D721Med (cell line): ENCODE measurements at places on chromosomes 13 and 19.

DNA sequence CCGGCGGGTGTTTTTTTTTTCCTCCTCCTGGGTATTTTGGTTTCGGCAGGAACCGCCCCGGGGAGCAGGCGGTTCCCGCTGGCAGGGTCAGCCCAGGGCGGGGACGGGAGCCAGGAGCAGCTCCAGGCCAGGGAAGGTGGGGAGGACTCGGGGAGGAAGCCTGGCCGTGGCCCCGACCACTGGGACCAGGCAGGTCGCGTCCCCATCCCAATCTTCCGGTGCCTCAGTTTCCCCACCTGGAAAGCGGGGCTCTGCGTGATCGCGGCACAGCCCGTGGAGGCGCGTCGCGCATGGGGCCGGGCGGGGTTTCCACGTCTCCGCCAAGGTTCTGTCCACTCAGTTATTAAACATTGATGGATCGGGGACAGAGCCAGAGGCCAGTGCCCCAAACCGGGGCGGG lies 34.8 kb downstream of the IL12RB1 start:
- no peak for DNase-seq

DNA sequence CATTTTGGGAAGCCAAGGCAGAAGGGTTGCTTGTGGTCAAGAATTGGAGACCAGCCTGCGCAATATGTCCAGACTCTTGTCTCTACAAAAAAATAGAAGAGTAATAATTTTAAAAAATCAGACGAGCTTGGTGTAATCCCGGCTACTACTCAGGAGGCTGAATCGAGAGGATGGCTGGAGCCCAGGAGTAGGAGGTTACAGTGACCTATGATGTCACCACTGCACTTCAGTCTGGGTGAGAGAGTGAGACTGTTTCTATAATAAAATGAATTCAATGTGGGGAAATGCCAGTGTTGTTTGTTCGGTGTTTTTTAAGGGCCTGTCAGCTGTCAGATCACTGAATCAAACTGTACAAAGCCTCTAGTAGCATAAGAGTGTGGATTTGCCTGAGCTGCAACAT lies 1.2 kb upstream of the FBXL3 start:
- DNase-seq = no peak

DNA sequence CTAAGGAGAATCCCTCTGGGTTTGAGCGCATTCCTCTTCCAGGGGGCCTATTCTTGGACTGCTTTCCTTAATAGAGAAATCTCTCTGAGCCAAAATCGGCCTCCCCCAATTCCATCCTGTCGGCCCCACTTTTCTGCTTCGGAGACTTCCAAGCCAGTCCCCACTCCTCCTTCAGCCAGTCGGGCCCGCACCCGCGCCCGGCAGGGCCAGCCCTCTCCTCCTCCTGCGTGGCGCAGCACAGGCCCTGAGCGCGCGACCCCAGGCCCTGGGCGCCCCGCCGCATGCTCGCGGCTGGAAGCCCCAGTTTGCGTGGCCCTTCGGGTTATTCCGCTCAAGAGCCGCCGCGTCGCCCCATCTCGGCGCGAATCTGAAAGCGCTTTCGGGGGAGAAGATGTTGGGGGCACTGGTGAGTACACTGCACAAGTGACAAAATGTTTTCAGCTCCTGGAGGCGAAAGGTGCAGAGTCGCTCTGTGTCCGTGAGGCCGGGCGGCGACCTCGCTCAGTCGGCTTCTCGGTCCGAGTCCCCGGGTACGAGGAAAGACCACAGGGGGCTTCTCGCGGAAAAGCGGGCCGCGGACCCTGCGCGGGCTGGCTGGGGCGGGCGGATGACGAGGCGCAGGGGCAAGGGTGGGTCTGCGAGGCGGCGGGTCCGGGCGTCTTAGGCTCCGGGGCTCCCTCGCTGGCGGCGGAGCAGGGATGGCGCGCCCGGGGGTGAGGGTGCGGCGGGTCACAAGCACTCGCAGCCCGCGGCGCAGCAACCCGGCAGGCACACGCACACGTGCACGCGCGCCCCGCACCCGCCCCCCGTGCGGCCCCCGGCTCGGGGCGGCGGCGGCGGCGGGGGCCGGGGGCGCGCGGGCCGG lies at the start of gene IL17D:
Gene IL17D (plus strand): TSS at position 785 of the 865 bp plus-strand sequence. CDS start 303 bp downstream, outside the sequence.
- DNase-seq = no peak

- DNase-seq = no peak
Observed at GRCh38 chr13:46906405-46906804, 9.6 kb upstream of the HTR2A start.

GRCh38 chr13:74920920-74921319 lies 561.0 kb downstream of the TBC1D4 start:
- no peak for DNase-seq

DNA sequence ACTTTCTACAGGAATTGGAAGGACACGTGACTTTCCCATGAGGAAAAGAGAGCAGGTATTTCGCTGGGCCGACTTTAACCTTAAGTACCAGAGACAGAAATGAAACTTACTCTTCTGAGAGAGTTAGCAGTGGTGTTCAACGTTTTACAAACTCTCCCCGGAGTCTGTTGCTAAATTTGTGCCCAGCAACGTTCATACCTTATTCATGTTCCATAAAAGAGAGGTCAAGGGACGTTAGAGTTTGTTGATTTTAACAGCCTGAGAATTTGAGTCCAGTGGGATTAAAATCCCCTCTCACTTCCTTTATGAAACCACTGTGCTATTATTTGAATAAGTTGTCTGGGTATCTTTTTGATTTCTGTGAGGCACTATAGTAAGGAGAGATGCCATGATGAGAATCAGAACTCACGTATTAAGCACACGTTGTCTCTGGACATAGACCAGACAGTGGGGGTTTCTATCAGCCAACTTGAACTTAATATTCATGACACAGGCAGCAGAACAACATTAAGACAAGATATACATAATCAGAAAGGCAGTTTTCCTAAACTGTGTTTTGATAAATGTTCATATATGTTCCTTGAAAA lies 33.4 kb downstream of the SPRY2 start:
- no peak for DNase-seq

GRCh38 chr13:113430378-113431110 lies 22.7 kb downstream of the ADPRHL1 start:
- no peak for DNase-seq

GRCh38 chr19:1222394-1222793 lies 15.4 kb downstream of the CBARP start:
- DNase-seq = no peak

DNA sequence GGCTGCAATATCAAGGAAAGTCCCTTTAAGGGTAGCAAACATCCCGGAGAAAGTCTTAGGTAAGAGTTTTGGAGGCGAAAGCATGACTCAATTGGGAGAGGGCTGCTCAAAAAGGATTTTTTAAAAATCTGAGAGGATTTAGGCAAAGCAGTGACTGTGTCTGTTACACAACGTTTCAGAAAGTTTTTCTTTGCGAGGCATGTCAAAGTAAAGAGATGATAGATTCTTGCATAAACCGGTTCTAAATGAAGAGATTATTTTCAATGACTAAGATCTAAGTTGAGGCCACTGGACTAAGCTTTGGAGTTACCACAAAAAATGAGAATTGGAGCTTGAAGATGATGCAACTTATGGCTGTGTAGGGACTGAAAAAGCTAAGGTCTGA lies 43.7 kb upstream of the ENOX1 start:
- DNase-seq = no peak

DNA sequence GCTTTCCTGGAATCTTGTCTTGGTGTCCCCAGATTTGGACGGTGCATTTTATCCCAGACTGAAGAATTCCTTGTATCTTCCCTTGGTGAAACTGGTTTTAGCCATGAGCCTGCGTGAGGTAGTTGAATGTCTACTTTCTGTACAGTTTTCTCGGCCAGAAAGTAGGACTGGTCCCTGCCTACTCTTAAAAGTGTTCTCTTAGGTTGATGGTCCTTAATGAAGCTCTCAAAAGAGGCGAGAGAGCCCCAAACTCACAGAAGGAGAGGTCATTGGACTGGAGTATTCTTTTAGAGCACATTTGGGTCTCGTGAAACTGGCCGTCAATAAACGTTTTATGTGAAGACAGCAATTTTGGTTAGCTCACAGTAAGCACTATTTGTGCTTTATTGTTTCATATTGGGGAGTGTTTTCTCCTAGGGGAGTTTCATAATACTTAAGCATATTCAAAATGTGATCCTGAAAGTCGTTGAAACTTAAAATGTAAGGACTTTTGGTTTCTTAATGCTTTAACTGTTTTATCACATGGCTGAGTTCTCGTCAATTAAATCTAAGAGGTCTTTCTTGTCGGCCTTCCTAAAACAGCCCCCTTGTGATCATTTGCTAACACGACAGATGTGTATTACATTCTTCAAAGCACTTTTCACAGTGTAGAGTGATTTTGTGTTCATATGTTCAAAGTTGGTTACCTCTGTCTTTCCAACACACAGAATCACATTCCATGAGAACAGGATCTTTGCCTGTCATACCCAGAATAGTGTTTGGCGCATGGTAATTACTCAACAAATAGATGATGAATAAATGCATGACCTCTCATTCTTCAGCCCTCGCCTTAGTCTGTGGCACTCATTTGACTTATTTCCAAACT lies 889 bp downstream of the GTF2F2 start:
- no peak for DNase-seq

DNA sequence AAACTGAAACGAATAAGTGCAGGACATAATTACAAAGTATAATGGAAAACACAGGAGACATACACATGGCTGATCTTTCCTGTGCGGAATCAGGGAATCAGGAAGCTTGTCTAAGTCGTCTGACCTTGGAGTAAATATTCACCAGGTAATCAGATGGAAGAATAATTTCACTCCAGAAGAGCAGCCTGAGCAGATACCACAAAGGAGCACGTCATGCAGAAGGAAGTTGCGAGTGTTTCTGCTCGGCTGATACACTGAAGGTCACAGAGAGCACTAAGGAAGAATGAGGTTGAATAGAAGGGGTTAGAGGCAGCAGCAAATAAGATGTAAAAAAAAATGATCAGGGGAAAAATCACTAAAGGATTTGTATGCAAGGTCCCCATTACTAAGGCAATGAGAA lies 122.3 kb upstream of the GPC6 start:
- no peak for DNase-seq

DNA sequence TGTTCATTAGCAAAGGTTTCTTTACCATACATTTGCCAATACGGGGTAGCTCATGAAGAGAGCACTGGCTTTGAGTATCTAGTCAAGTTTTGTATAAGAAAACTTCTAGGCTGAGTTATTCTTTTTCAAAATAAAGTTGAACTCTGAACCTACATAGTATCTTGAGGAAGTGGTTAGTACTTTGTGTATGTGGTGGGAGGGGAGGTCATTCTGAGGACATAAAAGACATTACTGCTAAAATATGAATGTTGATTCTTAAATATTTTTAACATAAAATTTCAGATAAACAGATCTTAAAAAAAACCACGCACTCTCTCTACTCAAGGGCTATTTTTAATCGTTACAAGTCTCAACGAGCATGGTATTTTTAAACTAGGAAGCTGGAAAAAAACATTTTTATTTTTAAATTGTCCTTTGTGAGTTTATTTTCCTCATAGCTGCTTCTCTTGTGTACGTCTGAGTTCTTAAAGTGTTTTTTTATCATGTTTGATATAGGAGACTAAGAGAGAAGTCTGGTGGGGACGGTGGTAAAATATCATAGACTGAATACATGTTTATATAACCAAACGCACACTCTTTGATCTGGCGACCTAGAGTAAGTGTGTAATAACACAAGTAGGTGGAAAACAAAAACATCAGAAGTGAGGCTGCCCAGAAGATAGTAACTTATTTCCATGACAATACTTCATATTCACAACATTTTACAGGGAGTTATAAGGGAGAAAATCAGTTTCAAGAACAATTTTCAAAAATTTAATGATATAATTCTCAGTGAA lies 118.0 kb upstream of the POSTN start:
- no peak for DNase-seq

- no peak for DNase-seq
Observed at GRCh38 chr19:38145623-38146022, 78.4 kb downstream of the DPF1 start.
